ENCODE measurements at places on chromosomes 1 and 21.

- no peak for DNase-seq
These were observed 91.4 kb downstream of the NR5A2 start for GRCh38 chr1:200118779-200119505.

GRCh38 chr1:82225421-82226185, 424.9 kb downstream of the ADGRL2 start:
- DNase-seq = no peak

DNA sequence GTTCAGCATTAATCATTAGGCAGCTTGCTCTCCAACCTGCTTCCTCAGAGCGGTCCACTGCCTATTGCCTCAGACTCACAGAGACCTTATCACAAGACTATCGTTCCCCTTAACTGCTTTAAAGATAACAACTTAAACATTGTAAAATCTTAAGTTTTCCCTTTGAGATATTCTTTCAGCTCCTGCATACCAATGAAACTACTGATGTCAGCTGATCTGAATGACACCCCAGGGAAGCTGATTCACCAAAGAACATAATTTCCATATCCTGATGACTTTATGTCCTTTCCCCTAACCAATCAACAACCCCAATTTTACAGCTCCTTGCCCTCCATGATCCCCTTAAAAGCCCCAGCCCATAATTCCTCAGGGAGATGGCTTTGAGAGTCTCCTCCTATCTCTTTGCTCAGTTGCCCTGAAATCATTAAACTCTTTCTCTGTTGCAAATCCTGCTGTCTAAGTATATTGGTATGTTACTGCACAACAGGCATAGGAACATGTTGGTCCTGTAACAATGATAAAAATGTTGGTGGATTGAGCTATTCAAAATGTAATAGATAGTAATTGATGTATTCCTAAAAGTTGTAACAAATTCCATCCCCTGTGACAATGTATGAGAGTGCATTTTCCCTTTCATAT, 621.4 kb upstream of the RGS18 start:
- DNase-seq = no peak

DNA sequence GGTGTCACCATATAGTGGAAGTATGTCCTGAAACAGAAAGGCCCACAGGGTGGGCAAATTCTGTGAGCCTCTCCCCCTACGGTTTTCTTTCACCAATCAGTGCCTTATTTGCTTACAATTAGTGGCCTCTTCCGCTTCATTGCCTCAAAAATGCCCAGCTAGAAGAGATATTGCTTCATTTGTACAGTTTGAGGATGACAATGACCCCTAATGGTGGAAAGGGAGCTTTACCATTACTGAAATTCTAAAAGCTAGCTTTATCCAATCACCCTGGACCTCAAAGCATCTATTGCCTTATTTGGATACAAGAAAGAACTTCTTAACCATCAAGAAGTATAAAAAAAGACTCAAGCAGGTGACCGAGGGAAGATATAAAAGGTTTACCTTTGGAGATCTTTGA, 49.6 kb downstream of the LRRC71 start:
- peak; percentile 33 for DNase-seq

- DNase-seq = no peak
These were observed 250.4 kb upstream of the HOOK1 start for GRCh38 chr1:59564192-59564891.

DNA sequence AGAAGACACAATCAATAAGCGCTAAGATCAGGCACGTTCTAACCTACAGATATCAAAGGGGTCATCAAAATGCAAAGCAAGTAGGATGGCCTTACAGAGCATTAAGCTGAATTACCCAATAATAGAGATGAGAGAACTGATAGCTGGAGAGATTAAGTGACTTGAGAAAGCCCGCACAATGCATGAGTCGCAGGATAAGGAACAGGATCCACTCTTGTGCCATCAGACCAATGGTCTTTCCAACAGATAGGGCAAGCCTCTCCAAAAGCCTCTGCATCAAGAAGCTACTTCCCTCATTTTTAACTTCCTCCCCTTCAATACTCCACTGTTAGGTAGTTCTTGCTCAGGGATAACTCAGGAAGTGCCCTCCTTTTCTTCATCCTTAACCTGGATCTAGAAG, 2.6 kb downstream of the CHML start:
- DNase-seq = no peak

DNA sequence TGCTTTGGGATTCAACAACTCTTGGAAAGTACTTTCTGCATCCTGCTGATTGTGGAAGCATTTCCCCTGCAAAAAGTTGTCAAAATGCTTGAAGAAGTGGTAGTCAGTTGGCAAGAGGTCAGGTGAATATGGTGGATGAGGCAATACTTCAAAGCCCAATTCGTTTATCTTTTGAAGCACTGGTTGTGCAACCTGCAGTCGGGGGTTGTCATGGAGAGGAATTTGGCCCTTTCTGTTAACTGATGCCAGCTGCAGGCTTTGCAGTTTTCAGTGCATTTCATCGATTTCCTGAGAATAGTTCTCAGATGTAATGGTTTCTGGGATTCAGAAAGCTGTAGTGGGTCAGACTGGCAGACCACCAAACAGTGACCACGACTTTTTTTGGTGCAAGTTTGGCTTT, 47.6 kb upstream of the GJA5 start:
- DNase-seq = no peak

- DNase-seq = no peak
These were observed 35.6 kb downstream of the LYST start for GRCh38 chr1:235831148-235831547.
